ENCODE measurements at places on chromosomes 1 and 21. TPM values are rescaled to one million over a fixed set of nuclear protein-coding genes. Genes with fewer than 3 reads are reported as not detected.

- no peak overlapping the region for H3K27ac ChIP-seq
- H3K36me3 ChIP-seq, result peaks cover 14% of the 10 kb centered on the region
- no peaks in the 10 kb centered on the region for H3K27me3 ChIP-seq
These were observed 51.5 kb downstream of the SCCPDH start for GRCh38 chr1:246775531-246776385.

DNA sequence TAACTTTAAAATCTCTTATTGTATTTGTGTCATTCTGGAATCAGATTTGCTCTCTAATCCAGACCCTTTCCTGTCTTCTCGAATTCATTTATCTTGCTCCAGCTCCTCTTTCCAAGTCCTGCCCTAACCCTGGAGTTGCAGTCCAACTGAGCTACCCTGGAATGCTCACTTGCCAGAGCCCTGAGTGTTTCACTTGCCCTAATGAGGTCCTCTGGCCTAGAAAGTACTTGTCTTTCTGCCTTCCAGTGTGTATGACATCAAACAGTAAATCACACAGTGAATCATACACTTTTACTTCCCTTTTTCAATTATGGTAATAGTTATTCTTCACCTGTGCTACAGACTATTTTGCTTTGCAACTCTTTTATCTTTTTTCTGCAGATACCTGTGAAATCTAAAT lies 96.9 kb downstream of the NEK7 start:
- H3K27me3 ChIP-seq, result no peaks in the 10 kb centered on the region
- H3K36me3 ChIP-seq, result no peaks in the 10 kb centered on the region
- peak; percentile 85 for DNase-seq
- peaks cover 11% of the 10 kb centered on the region for H3K4me1 ChIP-seq
- peak overlapping the region; percentile 33 for H3K27ac ChIP-seq

GRCh38 chr1:181141431-181141910 lies 53.0 kb downstream of the IER5 start:
- H3K4me1 ChIP-seq, result peaks cover 32% of the 10 kb centered on the region
- H3K27me3 ChIP-seq, result no peaks in the 10 kb centered on the region
- no peak overlapping the region for H3K4me3 ChIP-seq
- peak overlapping the region; percentile 74 for H3K27ac ChIP-seq
- H3K36me3 ChIP-seq, result no peaks in the 10 kb centered on the region

GRCh38 chr21:36859744-36860501 lies 106.5 kb downstream of the HLCS start:
- no peaks in the 10 kb centered on the region for H3K27me3 ChIP-seq
- H3K4me1 ChIP-seq, result peaks cover 22% of the 10 kb centered on the region
- H3K36me3 ChIP-seq, result no peaks in the 10 kb centered on the region
- no peak overlapping the region for H3K4me3 ChIP-seq
- DNase-seq, result no peak
- peak overlapping the region; percentile 89 for H3K27ac ChIP-seq

GRCh38 chr1:208595745-208596144 lies 351.6 kb upstream of the PLXNA2 start:
- no peak overlapping the region for H3K4me3 ChIP-seq
- no peak overlapping the region for H3K27ac ChIP-seq
- H3K36me3 ChIP-seq, result no peaks in the 10 kb centered on the region

DNA sequence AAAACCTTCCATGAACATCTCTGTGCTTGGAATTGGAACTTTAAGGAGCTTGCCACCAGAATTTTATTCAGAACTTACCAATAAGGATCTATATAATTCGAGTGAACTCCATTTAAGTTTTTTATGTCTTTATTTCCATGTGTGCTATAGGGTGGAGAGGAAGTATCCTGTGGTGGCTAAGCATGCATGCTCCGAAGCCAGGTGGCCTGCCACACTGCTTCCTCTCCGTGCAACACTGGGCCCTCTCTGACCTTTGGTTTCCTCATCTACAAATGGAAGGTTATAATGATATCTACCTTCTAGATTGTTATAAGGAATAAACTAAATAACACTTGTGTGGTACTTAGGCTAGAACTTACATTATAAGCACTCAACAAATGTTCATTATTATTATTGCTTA lies 382.1 kb downstream of the PTPRC start:
- no peaks in the 10 kb centered on the region for H3K36me3 ChIP-seq
- H3K4me1 ChIP-seq, result no peaks in the 10 kb centered on the region
- DNase-seq, result no peak
- H3K27ac ChIP-seq, result no peak overlapping the region
- H3K4me3 ChIP-seq, result no peak overlapping the region
- H3K27me3 ChIP-seq, result no peaks in the 10 kb centered on the region

DNA sequence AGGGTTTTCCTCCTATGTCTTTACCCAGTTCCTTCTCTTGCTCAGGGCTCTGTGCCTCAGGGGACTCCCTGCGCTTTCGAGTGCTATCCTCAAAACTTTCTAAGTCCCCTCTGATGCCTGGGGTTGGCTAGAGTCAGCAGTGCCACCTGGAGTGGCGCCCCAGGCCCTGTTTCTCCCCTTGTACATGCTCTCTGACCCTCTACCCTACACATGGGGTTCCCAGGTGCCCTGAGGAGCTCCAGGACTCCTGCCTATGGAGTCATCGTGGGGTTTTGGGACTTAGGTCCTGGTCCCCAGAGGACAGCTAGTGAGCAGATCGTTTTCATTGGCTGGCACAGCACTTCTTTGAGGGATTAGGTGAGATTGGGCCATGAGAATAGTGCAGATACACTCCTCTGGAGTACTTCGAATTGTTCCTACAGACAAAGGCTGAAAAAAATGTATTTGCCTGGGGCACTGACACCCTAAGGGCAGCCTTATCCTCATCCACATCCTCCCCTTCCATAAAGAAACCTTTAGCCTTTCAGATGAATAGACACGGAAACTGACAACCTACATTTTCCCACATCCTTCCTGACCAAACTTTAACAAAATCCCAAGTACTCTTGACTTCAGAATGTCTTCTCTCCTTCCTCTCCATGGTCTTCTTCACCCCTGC lies 41.5 kb downstream of the LGR6 start:
- no peak for DNase-seq
- H3K27me3 ChIP-seq, result no peaks in the 10 kb centered on the region
- H3K36me3 ChIP-seq, result no peaks in the 10 kb centered on the region
- peak overlapping the region; percentile 82 for H3K27ac ChIP-seq
- no peak overlapping the region for H3K4me3 ChIP-seq

Gene KCNA3
- 0.09 TPM for total RNA-seq

GRCh38 chr21:34526618-34527290 lies 14.7 kb upstream of the KCNE1 start:
- DNase-seq, result peak; percentile 100
- H3K36me3 ChIP-seq, result peaks cover 13% of the 10 kb centered on the region
- H3K27me3 ChIP-seq, result no peaks in the 10 kb centered on the region
- peak overlapping the region; percentile 84 for H3K4me3 ChIP-seq

DNA sequence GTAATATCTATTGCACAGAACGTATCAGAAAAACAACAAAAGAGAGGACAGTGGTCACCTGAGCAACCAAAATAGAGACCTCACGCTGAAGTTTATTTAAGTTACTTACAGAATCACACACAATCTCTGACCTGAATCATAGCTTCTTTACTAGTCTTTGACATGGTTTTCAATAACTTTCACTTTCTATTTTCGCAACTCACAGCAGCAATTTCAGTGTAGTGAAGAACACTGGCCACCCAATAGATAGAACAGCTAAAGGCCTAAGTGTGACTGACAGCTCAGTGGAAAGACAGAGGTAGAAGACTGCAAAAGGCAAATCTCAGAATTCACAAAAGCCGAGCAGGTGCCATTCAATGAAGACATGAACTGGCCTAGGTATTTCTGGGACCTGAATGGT lies 435.6 kb upstream of the CHRM3 start:
- DNase-seq, result no peak
- H3K36me3 ChIP-seq, result no peaks in the 10 kb centered on the region
- no peaks in the 10 kb centered on the region for H3K27me3 ChIP-seq
- no peaks in the 10 kb centered on the region for H3K4me1 ChIP-seq
- H3K4me3 ChIP-seq, result no peak overlapping the region

Gene FCRL6
- total RNA-seq, result not detected

GRCh38 chr1:145858238-145858900 lies 512 bp downstream of the PIAS3 start:
- peaks cover 32% of the 10 kb centered on the region for H3K36me3 ChIP-seq
- H3K27ac ChIP-seq, result peak overlapping the region; percentile 65
- no peaks in the 10 kb centered on the region for H3K27me3 ChIP-seq
- H3K4me1 ChIP-seq, result peaks cover 11% of the 10 kb centered on the region

GRCh38 chr1:245156041-245156735 lies 1.4 kb downstream of the KIF26B start:
- H3K27ac ChIP-seq, result no peak overlapping the region
- no peaks in the 10 kb centered on the region for H3K27me3 ChIP-seq
- peak overlapping the region; percentile 60 for H3K4me3 ChIP-seq
- DNase-seq, result peak; percentile 59

Gene SYCP1
- total RNA-seq, result not detected

DNA sequence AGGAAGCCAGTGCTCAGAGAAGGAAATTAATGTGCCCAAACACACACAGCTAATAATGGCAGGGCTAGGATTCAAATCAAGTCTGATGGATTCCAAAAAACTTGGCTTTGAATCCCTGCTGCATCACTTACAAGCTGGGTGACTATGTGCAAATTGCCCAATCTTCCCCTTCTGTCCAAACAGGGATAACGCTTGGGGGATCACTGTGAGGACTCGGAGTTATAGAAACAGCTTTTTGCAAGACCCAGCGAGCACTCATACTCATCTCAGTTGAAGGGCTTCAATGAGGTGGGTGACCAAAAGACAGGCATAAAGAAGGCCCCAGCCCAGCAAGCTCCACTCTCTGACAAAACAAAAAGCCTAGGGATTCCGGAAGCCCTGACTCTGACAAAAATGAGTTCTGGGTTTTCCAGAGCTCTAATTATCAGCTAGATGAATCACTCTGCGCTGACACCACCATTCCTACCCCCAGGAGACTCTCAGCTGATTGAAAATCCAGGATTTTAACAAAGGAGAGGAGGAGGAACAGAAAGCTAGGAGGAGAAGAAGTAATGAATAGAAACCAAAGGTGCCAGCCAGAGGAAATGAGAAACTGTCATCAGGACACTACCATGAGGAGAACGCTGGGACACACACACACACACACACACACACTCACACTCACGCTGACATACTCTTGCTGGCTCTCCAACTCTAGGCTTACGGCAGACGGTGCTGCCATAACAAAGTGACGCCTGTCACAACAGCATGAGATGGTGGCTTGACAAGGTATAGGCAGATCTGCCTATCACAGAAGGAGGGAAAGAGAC lies 1.6 kb upstream of the STK40 start:
- H3K36me3 ChIP-seq, result peaks cover 8% of the 10 kb centered on the region
- no peaks in the 10 kb centered on the region for H3K27me3 ChIP-seq
- peak overlapping the region; percentile 77 for H3K4me3 ChIP-seq

DNA sequence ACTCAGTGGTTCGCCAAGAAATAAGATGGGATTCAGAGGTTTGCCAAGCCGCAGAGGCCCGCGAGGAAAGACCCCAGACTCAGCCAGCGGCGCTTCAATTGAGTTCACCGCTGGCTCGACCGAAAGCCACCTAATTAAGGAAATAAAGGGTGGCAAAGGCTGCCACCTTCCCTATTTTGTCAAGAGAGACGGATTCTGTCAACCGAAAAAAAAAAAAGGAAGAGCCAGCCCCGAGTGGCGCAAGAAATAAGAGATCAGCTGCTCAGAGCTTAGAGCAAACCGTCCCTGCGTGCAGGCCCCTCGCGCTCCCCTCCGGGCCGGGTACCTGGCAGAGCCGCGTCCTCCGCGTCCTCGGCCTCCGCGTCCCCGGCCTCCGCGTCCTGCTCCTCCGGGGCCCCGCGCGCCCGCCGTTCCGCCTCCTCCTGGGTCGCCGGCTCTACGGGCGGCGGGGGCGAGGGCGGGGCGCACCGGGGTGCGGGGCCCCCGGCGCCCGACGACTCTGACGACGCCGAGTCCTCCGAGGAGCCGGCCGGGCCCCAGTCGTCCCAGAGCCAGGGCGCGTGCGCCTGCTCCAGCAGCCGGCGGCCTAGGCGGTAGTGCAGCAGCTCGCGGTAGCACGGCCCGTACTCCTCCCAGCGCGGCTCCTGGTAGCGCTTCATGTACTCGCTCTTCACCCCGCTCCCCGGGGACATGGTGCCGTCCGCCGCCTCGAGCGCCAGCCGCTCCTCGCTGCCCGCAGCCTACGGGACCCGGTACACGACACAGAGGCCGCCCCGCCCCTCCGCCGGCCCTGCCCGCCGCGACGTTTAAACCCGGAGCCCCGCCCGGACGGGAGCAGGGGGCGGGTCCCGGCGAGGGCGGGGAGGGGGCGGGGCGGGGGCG lies 832 bp downstream of the CCSAP start:
- H3K27ac ChIP-seq, result peak overlapping the region; percentile 58
- DNase-seq, result peak; percentile 53
- H3K4me1 ChIP-seq, result peaks cover 4% of the 10 kb centered on the region
- H3K27me3 ChIP-seq, result peaks cover 4% of the 10 kb centered on the region

- no peak for DNase-seq
- no peak overlapping the region for H3K4me3 ChIP-seq
- H3K27ac ChIP-seq, result no peak overlapping the region
- H3K4me1 ChIP-seq, result no peaks in the 10 kb centered on the region
These were observed 45.4 kb downstream of the ADSS2 start for GRCh38 chr1:244406337-244406736.

Gene TRIM67
- total RNA-seq, result 1.1 TPM

- no peaks in the 10 kb centered on the region for H3K27me3 ChIP-seq
- H3K27ac ChIP-seq, result no peak overlapping the region
- no peak for DNase-seq
- H3K4me3 ChIP-seq, result no peak overlapping the region
- H3K4me1 ChIP-seq, result peaks cover 16% of the 10 kb centered on the region
These were observed 21.3 kb downstream of the RUNX1 start for GRCh38 chr21:35027563-35028450.

Gene KCNAB2
- total RNA-seq, result 4.4 TPM

- H3K27me3 ChIP-seq, result peaks cover 9% of the 10 kb centered on the region
- H3K27ac ChIP-seq, result no peak overlapping the region
- no peak for DNase-seq
- H3K4me3 ChIP-seq, result no peak overlapping the region
- peaks cover 3% of the 10 kb centered on the region for H3K4me1 ChIP-seq
These were observed 121.8 kb downstream of the SYF2 start for GRCh38 chr1:25110485-25110884.

GRCh38 chr1:215417122-215417521 lies 150.0 kb upstream of the KCTD3 start:
- H3K4me1 ChIP-seq, result peaks cover 3% of the 10 kb centered on the region
- no peak overlapping the region for H3K4me3 ChIP-seq
- H3K36me3 ChIP-seq, result no peaks in the 10 kb centered on the region
- no peaks in the 10 kb centered on the region for H3K27me3 ChIP-seq
- no peak for DNase-seq

- no peak overlapping the region for H3K27ac ChIP-seq
- no peak for DNase-seq
- H3K4me3 ChIP-seq, result no peak overlapping the region
- H3K36me3 ChIP-seq, result no peaks in the 10 kb centered on the region
These were observed 109.6 kb downstream of the KCNN3 start for GRCh38 chr1:154760469-154760933.

Gene BARHL2
- not detected for total RNA-seq
